ENCODE measurements at places on chromosomes 6 and 20. TPM values are rescaled to one million over a fixed set of nuclear protein-coding genes. Genes with fewer than 3 reads are reported as not detected.

GRCh38 chr20:32585586-32586127 lies 524 bp upstream of the NOL4L start:
- DNase-seq: no peak

GRCh38 chr6:170347091-170347490 lies 40.5 kb downstream of the FAM120B start:
- DNase-seq: no peak

DNA sequence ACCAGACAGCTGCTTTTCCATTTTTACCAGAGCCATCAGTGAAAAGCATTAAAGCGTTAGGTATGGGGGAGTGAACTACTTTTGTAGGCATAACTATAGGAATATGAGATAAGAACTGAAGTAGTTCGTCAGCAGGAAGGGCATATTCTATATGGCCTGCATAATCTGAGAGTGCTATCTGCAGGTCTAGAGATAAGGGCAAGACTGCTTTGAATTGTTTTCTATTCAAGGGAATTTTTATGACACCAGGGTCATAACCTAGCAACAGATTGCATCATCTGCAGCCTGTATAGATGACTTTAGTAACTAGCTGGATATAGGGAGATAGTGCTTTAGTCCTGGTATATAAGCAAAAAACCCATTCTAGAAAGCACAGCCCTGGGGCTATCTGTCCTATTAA lies 437.3 kb upstream of the HTR1E start:
- no peak for DNase-seq

DNA sequence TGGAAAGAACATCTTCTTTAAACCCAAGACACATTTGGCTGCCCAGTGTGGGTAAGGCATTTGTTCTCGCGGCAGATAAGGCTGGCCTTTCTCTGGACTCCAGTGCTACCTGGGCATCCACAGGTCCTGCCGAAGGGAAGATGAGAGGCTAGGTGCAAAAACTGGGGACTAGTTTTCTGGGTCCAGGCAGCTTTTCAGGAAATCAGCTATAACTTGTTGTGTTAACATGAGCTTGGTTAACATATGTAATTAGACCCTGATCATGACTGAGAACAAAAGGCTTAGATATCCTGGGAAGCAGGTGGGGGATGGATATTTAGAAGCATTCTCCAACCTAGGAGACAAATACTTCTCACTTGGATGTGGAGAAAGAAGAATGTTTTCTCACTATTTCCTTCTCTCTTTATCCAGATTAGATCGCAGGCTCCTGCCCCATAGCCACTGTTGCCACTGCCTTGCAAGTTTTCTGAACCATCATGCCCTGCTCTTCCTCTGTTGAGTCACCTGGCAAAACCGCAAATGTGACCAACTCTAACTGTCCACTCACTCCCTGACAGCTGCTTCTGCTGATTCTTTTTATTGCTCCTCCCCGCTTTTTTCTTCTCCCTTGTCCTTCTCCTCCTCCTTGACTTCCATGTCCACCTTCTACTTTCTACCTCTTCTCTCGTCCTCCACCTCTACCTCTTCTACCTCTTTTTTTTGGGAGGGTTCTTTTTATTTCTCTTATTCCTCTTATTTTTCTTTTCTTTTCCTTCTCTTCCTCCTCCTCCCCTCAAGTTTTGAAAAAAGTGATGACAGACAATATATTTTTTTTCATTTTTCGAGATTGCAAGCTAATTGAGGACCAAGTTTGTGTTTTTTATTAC lies 258.1 kb downstream of the UTRN start:
- no peak for DNase-seq

C6orf52 gene
- total RNA-seq: 0.93 TPM

DNA sequence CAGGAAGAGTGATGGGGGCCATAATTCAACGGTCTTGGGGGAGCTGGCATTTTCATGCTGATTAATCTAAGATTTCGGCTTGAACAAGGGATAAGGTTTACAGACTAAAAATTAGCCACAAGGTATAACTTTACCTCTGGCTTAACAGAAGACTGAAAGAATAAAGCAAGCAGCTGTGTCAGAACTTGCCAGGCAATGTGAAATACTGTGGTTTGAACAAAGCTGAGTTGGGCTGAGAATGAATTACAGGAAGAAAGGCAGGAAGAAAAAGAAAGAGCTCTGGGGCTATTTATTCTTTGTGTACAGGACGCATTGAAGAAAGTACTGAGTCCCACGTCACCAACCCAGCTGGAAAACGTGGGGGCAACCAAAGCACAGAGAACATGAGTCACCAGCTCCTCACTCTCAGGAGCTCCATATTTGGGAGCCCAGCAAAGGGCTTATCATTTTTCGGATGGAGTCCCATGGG lies 121.5 kb upstream of the NEDD9 start:
- DNase-seq: no peak

GRCh38 chr6:39274471-39274870 lies 39.7 kb downstream of the KCNK17 start:
- DNase-seq: no peak

- DNase-seq: no peak
Measured at GRCh38 chr6:19929312-19929711, 92.1 kb downstream of the ID4 start.

KCNK16 gene
- 4.2 TPM for total RNA-seq

IP6K3 gene
- 0.24 TPM for total RNA-seq

GRCh38 chr6:117919775-117920729 lies 13.0 kb downstream of the SLC35F1 start:
- peak; percentile 41 for DNase-seq

ETV7 gene
- total RNA-seq: 0.22 TPM

- no peak for DNase-seq
Measured at GRCh38 chr6:17446713-17447112, 53.3 kb downstream of the CAP2 start.

SIRPB2 gene
- 3.4 TPM for total RNA-seq

DNA sequence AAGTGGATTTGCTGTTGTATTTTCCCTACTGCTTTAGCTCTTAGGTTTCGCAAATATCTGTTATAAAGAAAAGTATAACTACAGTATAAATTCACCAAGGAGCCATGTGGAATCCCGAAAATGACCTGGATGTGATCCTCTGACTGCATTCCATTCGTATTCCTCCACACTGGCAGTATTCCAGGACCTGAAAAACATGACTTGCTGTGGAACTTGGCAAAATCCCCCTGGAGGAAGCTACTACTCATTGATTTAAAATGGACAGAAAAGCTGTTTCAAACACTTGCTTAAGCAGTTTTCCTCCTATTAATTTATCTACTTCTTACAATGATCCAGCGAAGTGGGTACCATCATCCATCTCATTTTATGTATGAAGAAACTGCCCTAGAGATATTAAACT lies 13.3 kb upstream of the ENPP5 start:
- peak; percentile 18 for DNase-seq

GRCh38 chr6:82362144-82362543 lies 1.5 kb upstream of the TPBG start:
- DNase-seq: no peak

- DNase-seq: no peak
Measured at GRCh38 chr6:38773338-38773737, 58.2 kb downstream of the DNAH8 start.

GRCh38 chr6:37982317-37982716 lies 162.8 kb downstream of the ZFAND3 start:
- no peak for DNase-seq

ZNF512B gene
- 8.9 TPM for total RNA-seq

DNA sequence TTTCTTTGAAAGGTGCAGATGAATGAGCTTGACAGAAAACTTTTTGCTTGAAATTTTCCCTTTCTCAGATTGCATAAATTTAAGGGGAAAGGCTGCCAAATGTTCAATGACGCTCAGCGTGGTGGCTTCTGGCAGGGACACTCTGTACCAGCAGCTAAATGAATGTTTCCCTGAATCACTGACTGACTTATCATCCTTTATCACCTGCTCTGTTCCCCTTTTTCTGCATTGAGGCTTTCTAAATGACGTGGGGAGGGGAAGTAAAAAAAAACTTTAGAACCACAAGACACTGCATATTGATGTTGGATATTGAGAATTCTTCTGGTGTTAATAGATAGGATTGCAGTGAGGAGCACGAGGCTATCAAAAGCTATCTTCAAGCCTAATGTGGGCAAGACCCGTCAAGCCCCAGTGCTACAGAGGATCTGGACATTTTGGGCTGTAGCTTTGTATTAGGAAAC lies 46.9 kb upstream of the ENPP5 start:
- no peak for DNase-seq

- DNase-seq: no peak
Measured at GRCh38 chr6:69584536-69584912, 212.3 kb downstream of the LMBRD1 start.

OR2J3 gene
- not detected for total RNA-seq

ADGRG6 gene
- total RNA-seq: 5.2 TPM

TSBP1 gene
- not detected for total RNA-seq

DNA sequence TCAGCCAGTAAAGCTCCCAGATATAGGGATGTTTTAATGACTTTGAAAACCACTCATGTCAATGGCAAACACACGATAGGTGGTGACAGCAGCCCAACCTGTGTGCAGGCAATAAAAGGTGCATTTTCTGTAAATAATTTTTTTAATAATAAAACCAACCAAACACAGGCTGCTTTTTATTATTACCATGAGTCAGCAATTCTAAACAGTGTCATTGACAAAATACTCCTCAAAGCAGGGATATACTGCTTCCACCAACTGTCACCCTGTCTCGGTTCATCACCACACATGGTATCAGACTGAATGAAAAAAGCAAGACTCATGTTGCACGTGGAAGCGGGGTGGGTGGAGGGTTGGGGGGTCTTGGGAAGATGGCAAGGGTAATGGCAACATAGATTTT lies 195.9 kb downstream of the ANKRD60 start:
- DNase-seq: no peak

- DNase-seq: peak; percentile 49
Measured at GRCh38 chr20:25336561-25337422, 53.8 kb downstream of the ABHD12 start.
